PC-3 (cell line): ENCODE measurements at places on chromosomes 13 and 19. TPM values are rescaled to one million over a fixed set of nuclear protein-coding genes. Genes with fewer than 3 reads are reported as not detected.

The ZNF420 gene
- 2.3 and 3.8 TPM in 2 replicates for total RNA-seq

The PSG11 gene
- not detected in 2 replicates for total RNA-seq

The KANK3 gene
- 0.81 and 0.87 TPM in 2 replicates for total RNA-seq

The LILRB2 gene
- not detected in 2 replicates for total RNA-seq

DNA sequence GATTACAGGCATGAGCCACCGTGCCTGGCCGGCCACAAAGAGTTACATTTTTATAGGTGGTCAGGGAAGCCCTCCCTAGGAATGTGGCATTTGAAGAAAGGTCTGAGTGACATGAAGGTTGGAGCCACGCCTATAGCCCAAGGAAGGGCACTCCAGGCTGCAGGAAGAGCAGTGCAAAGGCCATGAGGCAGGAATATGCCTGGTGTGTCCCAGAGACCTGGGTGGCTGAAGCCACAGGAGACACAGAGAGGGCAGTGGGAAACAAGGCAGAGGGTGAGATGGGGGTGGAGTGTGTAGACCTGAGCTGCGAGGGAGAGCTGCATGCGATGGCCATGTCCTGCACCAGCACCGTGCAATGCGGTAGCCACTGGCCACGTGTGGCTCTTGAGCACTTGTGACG is 4.9 kb downstream of the PNMA8B start:
- DNase-seq, result no peak

- DNase-seq, result no peak
These were observed 4.6 kb upstream of the DNM2 start for GRCh38 chr19:10713317-10713716.

- no peak for DNase-seq
These were observed 13.3 kb downstream of the SIAH3 start for GRCh38 chr13:45838171-45838745.

DNA sequence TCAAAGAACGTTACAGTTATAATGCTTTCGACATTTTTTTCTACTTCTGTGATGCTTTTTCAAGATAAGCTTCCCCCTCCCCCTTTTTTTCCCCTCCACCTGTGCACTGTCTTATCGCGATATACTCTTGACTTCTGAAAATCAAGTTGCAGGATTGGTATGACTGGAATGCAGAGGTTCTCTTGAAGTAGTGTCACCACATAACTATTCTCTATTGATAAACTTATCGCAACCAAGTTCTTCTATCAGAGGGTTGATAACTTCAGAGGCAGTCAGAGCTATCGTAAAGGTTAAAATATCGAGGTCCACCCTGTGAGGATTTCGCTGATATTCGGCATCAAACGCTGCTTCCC is 820 bp downstream of the EID2 start:
- DNase-seq, result peak; percentile 34

GRCh38 chr19:44346556-44346955 is 9.9 kb downstream of the ZNF112 start:
- no peak for DNase-seq

- peak; percentile 62 for DNase-seq
These were observed 98.1 kb downstream of the SERP2 start for GRCh38 chr13:44471686-44472085.

GRCh38 chr13:97179501-97179900 is 42.6 kb upstream of the MBNL2 start:
- DNase-seq, result peak; percentile 38

DNA sequence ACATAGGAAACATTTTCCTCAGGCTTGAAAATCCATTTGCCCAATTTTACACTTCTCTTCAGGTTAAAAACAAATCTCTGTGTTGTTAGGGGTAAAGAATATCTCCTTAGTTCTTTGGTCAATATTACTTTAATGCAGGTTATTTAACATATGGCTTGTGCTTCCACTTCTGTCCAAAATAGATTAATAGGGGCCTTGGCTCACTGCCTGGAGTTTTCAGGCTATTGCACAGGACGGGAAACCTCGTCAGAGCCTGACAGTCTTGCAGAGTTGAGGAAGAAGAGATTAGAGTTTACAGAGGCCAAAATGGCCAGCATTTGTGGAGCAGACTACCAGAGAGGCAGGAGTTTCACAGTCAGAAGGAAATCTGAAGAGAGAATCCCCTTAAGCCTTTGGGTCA is 863.9 kb upstream of the GPC6 start:
- DNase-seq, result no peak

- no peak for DNase-seq
These were observed 5.5 kb upstream of the ERVV-1 start for GRCh38 chr19:53008061-53008778.

- DNase-seq, result no peak
These were observed 1464.3 kb downstream of the UQCRFS1 start for GRCh38 chr19:27748551-27749152.
